Natural killer cell treated with Interleukin-12 subunit alpha and Interleukin-12 subunit beta and Interleukin-15 and Interleukin-18, amount 100 ng/mL, for 72 hours (primary cell): ENCODE measurements at places on chromosomes 6 and 20. TPM values are rescaled to one million over a fixed set of nuclear protein-coding genes. Genes with fewer than 3 reads are reported as not detected.

PAX1 gene
- not detected for total RNA-seq

MAPK13 gene
- total RNA-seq, result 74.2 TPM

TRIM27 gene
- total RNA-seq, result 74.0 TPM

NT5E gene
- total RNA-seq, result not detected

ANGPT4 gene
- not detected for total RNA-seq

KIF25 gene
- total RNA-seq, result not detected

ANKRD66 gene
- total RNA-seq, result not detected

DNA sequence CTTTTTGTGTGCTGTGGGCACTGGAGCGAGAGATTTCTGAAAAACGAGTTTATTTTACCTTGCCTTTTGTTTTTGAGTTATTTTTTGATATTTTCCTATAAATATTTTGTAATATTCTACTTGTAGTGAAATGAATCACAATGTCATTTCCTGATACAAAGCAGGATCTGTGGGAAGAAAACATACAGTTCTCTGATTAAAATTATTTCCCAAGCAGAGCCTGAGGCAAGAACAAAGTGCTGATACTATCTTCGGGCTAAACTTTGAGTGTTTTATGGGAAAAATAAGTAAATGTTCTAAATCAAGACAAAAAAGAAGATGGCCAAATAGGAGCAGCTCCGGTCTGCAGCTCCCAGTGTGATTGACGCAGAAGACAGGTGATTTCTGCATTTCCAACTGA lies 33.7 kb upstream of the ELOVL5 start:
- H3K36me3 ChIP-seq, result no peaks in the 10 kb centered on the region
- H3K4me3 ChIP-seq, result no peak overlapping the region
- H3K4me1 ChIP-seq, result no peaks in the 10 kb centered on the region
- no peak for DNase-seq

- no peaks in the 10 kb centered on the region for H3K4me1 ChIP-seq
- no peak for DNase-seq
- H3K27ac ChIP-seq, result no peak overlapping the region
- no peak overlapping the region for H3K4me3 ChIP-seq
- H3K36me3 ChIP-seq, result no peaks in the 10 kb centered on the region
These were observed 157.9 kb upstream of the MARCKS start for GRCh38 chr6:113699239-113699638.

- peaks cover 18% of the 10 kb centered on the region for H3K4me1 ChIP-seq
- H3K27ac ChIP-seq, result no peak overlapping the region
- H3K36me3 ChIP-seq, result no peaks in the 10 kb centered on the region
- no peak overlapping the region for H3K4me3 ChIP-seq
- DNase-seq, result no peak
These were observed 82.8 kb upstream of the ZNF217 start for GRCh38 chr20:53676519-53676822.

DNA sequence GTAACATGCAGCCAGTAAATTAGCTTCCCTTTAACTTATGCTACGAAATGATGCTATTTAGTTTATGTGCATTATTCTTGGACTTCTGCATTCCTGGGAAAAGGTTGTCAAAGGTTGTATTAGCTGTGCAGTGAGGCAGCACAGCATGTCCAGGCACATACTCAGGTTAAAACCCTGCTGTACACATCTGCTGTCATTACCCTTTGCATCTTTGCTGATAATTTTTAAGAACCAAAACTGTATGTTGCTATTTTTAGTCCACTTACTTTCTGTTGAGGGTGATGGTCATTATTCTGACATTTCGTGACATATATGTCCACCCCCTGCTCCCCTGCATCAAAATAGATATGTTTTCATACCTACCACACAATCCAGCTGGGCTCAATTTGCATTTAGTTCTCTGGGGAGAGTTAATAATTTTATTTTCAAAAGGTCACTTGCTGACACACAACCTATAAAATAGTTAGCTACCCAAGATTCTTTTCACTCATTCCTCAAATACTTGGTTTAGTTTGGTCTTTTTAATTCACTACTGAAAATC lies 142.5 kb upstream of the SPACA1 start:
- DNase-seq, result no peak
- H3K4me3 ChIP-seq, result no peak overlapping the region
- H3K36me3 ChIP-seq, result peaks cover 5% of the 10 kb centered on the region
- H3K27me3 ChIP-seq, result peaks cover 40% of the 10 kb centered on the region
- H3K4me1 ChIP-seq, result peaks cover 22% of the 10 kb centered on the region
- H3K27ac ChIP-seq, result peak overlapping the region; percentile 28

GRCh38 chr6:167129159-167129558 lies 6.3 kb downstream of the CCR6 start:
- DNase-seq, result no peak
- no peaks in the 10 kb centered on the region for H3K36me3 ChIP-seq
- H3K4me1 ChIP-seq, result peaks cover 32% of the 10 kb centered on the region
- no peak overlapping the region for H3K27ac ChIP-seq
- peak overlapping the region; percentile 16 for H3K4me3 ChIP-seq

DNA sequence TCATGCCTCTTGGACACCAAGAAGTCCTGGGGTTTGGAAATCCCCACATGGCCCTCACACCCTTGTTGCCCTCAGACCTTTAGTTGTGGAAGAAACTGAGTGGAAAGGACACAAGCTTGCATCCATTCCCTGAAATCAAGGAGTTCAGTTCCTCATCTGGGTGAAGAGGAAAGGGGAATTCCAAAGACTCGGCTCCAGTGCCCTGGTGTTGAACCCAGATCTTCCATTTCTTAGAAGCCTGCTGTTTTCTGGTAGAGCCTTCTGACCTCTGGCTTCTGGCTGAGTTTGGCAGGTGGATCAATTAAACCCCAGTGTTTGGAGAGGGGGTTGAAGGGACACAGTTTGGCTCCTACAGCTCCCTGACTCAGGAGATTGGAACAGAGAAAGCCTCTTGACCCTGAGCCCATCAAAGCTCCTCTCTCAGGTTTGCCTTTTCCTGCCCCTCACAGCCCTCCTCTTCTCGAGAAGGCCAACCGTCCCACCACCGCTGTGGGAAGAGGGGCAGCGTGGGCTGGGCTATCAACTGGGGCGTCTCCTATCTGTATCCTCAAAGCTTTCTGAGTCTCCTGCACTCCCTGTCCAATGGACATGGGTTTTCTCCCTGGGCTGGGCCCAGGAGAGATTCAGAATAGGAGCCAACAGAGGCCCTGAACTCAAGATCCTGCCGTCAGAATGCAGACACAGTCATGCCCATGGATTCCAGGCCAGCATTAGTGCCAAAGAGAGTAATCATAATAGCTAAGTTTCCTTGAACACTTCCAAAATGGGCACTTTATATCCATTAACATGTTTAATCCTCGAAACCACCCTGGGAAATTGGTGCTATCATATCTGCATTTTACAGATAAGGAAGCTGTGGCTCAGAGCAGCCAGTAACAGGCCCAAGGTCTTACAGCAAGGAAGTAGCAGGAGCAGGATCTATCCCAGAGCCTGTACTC lies 146.2 kb downstream of the VEGFA start:
- H3K4me3 ChIP-seq, result no peak overlapping the region
- H3K27ac ChIP-seq, result no peak overlapping the region
- H3K4me1 ChIP-seq, result no peaks in the 10 kb centered on the region
- H3K27me3 ChIP-seq, result peaks cover 23% of the 10 kb centered on the region

DNA sequence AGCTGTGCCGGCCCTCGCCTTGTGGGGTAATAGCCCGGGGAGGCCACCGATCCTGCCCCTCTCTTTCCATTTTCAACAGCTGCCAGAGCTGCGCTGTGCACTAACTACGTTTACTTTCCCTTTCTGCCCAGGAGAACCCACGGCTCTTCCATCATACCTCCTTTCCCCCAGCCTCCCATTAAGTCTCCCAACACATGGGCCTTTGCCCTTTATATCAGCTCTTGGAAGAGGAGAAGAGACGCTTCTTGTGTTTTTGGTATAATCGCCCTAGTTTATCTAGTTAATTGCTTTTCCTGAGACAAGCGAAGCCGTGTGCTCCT lies 637 bp downstream of the UBR2 start:
- H3K4me1 ChIP-seq, result peaks cover 33% of the 10 kb centered on the region
- H3K27me3 ChIP-seq, result peaks cover 4% of the 10 kb centered on the region
- H3K36me3 ChIP-seq, result peaks cover 6% of the 10 kb centered on the region
- DNase-seq, result no peak
- H3K27ac ChIP-seq, result peak overlapping the region; percentile 79

DNA sequence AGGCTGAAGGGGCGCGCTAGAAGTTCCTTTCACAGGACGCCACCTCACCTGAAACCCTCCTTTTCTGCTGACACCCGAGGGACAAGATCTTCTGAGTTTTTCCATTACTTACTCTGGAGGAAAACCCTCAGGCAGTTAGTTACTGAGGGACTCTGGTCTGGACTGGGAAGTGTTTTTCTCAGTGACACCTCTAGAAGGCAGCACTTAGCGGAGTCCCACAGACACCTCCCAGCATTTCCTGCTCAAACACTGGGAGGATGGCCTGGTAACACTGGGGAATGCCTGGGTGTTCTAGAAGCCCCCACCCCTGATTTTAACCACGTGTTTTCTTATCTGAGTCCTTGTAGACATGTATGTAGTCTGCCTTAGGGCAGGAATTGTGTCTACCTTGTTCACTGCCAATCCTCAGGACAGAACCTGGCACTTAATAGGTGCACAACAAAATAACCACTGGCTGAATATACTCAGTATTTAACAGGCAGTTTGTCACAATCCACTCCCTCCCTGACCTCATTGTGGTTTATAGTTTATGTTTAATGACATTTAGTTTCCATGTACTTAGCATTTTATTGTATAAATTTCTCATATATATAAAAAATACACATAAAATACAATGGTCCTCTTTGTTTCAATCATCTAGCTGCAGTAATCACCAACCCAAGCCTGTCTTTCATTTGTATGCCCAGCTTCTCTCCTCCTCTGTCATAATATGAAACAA lies 4.8 kb downstream of the GSTA3 start:
- H3K4me1 ChIP-seq, result no peaks in the 10 kb centered on the region
- H3K4me3 ChIP-seq, result no peak overlapping the region
- H3K27ac ChIP-seq, result no peak overlapping the region

GRCh38 chr20:20204256-20204655 lies 151.9 kb downstream of the CFAP61 start:
- no peak overlapping the region for H3K4me3 ChIP-seq
- H3K27ac ChIP-seq, result no peak overlapping the region
- peaks cover 49% of the 10 kb centered on the region for H3K4me1 ChIP-seq
- no peak for DNase-seq
- no peaks in the 10 kb centered on the region for H3K27me3 ChIP-seq

DNA sequence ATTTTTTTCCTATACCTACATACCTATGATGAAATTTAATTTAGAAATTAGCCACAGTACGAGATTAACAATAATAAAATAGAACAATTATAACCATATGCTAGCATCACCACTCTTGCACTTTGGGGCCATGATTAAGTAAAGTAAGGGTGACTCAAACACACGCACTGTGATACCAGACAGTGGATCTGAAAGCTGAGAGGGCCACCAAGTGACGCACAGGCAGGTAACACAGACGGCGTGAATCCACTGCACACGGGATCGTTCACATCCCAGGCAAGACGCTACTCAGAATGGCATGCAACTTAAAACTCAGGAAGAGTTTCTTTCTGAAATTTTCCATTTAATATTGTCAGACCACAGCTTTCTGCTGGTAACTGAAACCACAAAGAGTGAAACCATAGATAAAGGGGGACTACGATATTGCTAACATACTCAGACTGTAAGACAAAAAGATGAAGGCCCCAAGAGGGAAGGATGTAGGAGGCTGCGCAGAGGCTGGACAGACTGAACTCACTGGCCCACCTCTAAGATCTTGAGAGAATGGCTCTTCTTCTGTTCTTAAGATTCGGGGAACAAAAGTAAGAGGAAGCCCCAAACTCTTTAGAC lies 17.9 kb downstream of the RRBP1 start:
- H3K4me3 ChIP-seq, result peak overlapping the region; percentile 80
- peaks cover 18% of the 10 kb centered on the region for H3K36me3 ChIP-seq
- peaks cover 88% of the 10 kb centered on the region for H3K4me1 ChIP-seq
- DNase-seq, result no peak
- no peaks in the 10 kb centered on the region for H3K27me3 ChIP-seq

DNA sequence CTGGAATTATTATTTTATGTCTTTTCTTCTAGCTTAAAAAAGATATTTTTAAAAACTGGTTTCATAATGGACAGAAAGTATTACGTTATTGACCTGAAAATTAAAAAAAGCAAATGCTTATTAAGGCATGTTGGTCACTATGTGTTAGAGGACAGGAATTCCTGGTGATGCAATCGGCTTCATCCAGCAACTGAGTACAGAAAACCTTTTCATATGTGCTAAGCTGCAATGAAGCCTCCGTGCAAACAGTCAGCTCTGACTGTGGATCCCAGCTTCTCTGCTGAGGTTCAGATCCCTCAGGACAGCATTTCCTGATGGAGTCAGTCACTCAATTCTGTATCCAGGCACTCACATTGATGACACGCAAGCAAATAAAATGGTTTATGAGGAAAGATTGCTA lies 22.7 kb upstream of the BMP2 start:
- H3K4me3 ChIP-seq, result no peak overlapping the region
- no peak for DNase-seq
- H3K4me1 ChIP-seq, result no peaks in the 10 kb centered on the region
- H3K27me3 ChIP-seq, result no peaks in the 10 kb centered on the region
- no peak overlapping the region for H3K27ac ChIP-seq
- H3K36me3 ChIP-seq, result no peaks in the 10 kb centered on the region

DNA sequence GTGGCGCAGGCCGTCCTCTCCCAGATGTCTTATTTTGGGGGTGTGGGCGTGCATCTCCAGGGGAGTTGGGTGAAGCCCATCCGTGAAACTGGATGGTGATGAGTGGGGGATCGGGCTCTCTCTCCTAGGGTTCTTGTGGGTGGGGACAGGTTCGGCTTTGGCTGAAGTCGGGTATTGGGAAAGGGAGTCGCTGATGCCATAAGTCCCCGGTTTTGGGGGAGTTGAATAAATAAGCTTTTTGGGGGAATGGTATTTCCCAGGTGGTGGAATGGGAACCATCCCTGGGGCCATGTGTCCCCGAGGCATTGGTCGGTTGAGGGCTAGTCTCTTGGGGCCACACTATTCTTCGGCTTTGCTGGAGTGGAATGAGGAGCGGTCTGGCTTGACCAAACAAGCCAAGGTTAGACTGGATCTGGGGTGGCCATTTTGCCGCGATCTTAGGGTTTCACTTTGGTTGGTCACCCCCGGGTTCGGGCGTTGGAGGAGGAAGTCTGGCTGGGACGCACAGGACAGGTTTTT lies 481 bp downstream of the ZNF133 start:
- H3K36me3 ChIP-seq, result peaks cover 30% of the 10 kb centered on the region
- no peak for DNase-seq
- peak overlapping the region; percentile 97 for H3K27ac ChIP-seq
- peaks cover 27% of the 10 kb centered on the region for H3K27me3 ChIP-seq

- DNase-seq, result no peak
- H3K4me3 ChIP-seq, result no peak overlapping the region
- H3K4me1 ChIP-seq, result no peaks in the 10 kb centered on the region
- H3K27me3 ChIP-seq, result no peaks in the 10 kb centered on the region
- H3K27ac ChIP-seq, result no peak overlapping the region
These were observed 88.0 kb downstream of the CDS2 start for GRCh38 chr20:5214826-5215225.

- no peak overlapping the region for H3K27ac ChIP-seq
- peaks cover 18% of the 10 kb centered on the region for H3K27me3 ChIP-seq
- DNase-seq, result no peak
- H3K36me3 ChIP-seq, result no peaks in the 10 kb centered on the region
- no peak overlapping the region for H3K4me3 ChIP-seq
These were observed 136.4 kb downstream of the OR2B2 start for GRCh38 chr6:27775796-27776184.
